Hair follicle dermal papilla cell (primary cell): ENCODE measurements at places on chromosomes 7 and 10. TPM values are rescaled to one million over a fixed set of nuclear protein-coding genes. Genes with fewer than 3 reads are reported as not detected.

ATG9B gene
- total RNA-seq, result under 0.01 and 0.16 TPM in 2 replicates

PDE6C gene
- total RNA-seq, result not detected in 2 replicates

PRPF18 gene
- total RNA-seq, result 24.8 TPM in 2 replicates

HOXA6 gene
- not detected in 2 replicates for total RNA-seq

BLNK gene
- not detected in 2 replicates for total RNA-seq

AGAP4 gene
- 3.3 and 4.5 TPM in 2 replicates for total RNA-seq

IPMK gene
- total RNA-seq, result 11.7 and 11.8 TPM in 2 replicates
